WERI-Rb-1 (cell line): ENCODE measurements at places on chromosomes 3 and 15.
A peak's percentile ranks its signal among the peaks of the same experiment; 100 is the strongest.

DNA sequence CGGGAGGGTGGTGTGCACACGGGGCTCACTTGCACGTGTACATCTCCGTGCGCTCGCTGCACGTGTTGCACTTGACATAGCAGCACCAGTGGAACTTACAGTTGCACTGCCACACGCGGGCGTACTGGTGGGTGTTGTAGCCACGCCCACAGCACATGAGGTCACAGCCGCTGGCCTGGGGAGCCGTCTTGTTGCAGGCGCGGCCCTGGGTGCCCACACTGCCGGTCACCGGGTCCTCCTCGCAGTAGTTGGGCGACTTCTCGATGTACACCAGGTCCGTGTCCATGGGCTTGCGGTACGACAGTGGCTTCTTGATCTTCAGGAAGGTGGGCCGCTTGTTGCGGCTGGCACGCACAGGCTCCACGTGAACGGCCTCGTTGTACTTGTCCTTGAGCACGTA is 61.0 kb downstream of the WNT7A start:
- DNase-seq: no peak

- no peak for DNase-seq
Observed at GRCh38 chr15:78069462-78070029, 8.0 kb downstream of the TBC1D2B start.

DNA sequence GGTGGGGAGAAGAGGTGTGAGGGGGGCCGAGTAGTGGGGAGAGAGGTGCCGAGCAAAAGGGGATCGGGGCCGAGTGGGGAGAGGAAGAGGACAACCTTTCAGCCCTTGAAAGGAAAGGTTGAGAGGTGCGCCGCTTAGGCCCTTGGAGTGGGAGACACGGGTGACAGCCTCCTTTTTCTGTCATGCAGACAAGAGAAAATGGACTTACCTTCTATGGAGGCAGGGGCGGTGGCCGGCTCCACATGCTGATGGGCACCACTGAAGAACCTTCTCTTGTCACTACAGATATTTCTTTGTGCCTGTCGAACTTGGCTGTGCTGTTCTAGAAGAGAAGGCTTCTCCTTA is 421 bp downstream of the KLHL18 start:
- DNase-seq: no peak

- DNase-seq: no peak
Observed at GRCh38 chr15:101296418-101297405, 1.7 kb upstream of the SNRPA1 start.

DNA sequence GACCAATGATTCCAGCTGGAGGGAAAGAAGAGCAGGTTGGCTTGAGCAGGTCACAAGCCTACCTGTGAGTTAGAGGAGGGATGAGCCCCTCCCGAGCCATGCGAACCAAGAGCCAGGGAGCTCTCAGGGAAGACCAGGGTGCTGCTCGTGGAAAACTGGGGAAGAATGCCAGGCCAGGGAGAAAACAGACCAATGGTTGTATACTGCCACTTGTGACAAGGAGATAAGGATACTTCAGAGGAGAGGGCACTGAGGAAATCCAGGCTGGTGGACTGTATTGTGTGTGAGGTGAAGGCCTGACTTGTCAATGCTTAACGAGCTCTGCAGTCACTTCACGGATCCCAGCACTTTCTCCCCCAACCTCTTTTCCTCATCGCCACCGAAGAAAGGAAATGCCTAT is 177.7 kb downstream of the SSR3 start:
- DNase-seq: no peak

DNA sequence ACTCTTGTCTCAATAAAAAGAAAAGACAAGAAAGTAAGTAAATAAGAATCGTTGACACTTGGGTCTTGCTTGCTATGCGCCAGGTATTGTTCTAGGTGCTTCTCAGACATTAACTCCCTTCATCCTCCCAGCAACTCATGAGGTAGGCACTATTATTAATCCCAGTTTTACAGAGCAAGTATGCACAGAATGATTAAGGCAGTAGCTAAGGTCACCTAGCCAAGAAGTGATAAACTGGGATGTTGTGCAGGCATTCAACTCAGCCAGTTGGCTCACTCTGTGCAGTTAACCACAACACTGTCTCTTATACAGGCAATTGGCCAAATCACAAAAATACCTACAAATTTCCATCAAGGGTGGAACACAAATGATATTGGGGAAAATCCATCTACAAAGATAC is 1.7 kb upstream of the C3orf33 start:
- no peak for DNase-seq

- no peak for DNase-seq
Observed at GRCh38 chr3:185242642-185243041, 11.2 kb downstream of the EHHADH start.

GRCh38 chr15:42143356-42143755 is 13.1 kb downstream of the PLA2G4F start:
- DNase-seq: no peak

DNA sequence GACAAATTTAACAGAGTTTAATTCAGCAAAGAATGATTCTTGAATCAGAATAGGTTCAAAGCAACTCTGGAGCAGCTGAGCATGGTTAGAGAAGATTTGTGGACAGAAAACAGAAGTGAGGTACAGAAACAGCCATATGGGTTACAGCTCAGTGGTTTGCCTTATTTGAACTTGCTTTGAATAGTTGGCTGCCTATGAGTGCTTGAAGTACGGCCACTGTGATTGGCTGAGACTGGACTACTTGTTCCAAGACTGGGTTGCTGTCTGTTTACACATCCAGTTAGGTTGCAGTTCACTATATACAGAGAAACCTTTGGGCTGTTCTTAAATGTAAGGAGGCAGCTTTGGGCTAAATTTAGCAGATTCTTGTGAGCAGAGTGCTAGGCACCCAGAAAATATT is 79.4 kb upstream of the CADPS start:
- peak; percentile 38 for DNase-seq

GRCh38 chr3:196641333-196642054 is 2.0 kb downstream of the NRROS start:
- DNase-seq: no peak

- no peak for DNase-seq
Observed at GRCh38 chr3:167575000-167575600, 78.6 kb downstream of the WDR49 start.

DNA sequence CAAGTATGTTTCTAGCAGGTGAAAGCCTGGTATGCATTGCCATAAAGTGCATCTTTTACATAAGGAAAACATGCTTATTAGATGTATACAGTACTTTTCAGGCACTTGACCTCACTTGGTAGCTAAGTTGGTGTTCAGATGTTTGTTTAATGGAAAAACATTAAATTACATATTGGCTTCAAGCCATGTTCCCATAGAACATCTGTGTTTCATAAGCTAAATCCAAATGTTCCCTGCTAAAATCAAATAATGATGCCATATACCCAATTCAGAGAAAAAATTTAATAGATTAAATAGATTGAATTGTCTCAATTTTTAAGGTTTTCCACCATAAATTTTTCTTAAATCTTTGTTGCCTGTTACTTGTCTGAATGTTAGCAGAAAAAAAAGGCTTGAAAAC is 19.1 kb upstream of the RPL22L1 start:
- DNase-seq: no peak

DNA sequence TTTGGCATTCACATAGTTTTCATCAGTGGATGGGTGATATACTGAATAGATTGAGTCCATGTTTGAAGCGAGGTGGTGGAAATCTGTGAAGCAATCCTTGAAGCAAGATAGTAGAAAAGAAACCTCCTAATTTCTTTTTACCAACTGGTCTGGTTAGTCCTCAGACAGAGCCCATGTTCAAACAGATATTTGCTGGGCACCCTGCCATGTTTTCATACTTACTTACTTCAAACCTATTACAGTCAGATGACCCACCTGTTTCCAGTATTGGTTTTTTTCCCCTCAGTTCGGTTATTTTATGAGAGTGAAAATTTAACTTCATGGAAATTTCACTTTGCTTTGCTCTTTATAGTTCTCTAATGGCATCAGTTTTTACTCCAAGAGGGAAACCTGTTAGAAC is 23.7 kb downstream of the EXOSC7 start:
- no peak for DNase-seq

DNA sequence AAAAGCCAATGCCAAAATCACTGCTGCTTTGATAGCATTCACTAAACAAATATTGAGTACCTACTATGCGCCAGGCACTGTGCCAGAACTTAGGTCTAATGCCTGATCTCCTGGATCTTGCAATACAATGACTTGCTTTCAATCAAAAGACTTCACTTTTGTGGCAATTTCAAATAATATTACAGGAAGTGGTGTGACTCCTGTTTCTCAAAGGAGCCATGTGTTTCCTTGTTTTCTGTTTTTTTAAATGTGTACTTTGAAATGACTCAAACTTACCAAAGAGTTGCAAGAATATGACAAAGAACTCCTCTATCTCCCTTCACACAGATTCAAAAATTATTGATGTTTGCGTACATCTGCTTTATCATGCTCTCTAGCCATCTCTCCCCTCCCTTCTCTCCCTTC is 18.3 kb downstream of the OSBPL10 start:
- DNase-seq: no peak

DNA sequence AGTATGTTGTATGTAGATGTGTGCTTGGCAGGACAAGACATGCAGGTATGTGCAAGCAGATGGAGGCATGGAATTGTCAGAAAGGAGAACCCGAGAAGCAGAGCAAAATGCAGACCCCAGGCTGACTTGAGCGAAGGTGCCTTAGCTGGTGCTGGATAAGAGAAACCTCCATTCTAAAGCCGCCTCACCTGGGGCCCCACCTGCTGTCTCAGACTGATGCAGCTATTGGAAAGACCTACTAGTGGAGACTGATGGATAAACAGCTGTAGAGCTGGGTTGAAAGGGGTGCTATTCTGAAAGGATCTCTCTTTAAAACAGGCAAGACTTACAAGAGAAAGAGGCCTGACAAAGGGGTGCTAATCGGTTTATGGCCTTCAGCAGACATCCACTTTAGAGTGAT is 86.2 kb downstream of the EPHB1 start:
- no peak for DNase-seq

GRCh38 chr3:123664753-123665152 is 79.9 kb upstream of the HACD2 start:
- no peak for DNase-seq

DNA sequence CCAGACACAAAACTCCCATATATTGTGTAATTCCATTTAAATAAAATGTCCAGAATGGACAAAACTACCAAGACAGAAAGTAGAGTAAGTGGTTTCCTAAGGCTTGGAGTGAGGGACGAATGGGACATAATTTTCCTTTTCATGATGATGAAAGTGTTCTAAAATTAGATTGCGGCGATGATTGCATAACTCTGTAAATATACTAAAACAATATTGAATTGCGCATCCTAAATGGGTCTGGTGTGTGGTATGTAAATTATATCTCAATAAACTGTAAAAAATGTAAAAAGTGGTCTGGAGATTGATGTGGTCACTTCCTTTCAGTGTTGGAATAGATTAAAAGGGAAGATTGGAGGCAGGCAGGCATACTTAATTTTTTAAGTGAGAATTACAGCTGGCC is 105.9 kb upstream of the KCNAB1 start:
- no peak for DNase-seq

GRCh38 chr3:12076666-12077065 is 72.5 kb downstream of the SYN2 start:
- DNase-seq: no peak

GRCh38 chr3:49165771-49166751 is at the start of gene CCDC71:
Gene CCDC71 (minus strand): TSS chr3:49166331. CDS start chr3:49164208, 2,123 bp downstream.
- peak; percentile 76 for DNase-seq

DNA sequence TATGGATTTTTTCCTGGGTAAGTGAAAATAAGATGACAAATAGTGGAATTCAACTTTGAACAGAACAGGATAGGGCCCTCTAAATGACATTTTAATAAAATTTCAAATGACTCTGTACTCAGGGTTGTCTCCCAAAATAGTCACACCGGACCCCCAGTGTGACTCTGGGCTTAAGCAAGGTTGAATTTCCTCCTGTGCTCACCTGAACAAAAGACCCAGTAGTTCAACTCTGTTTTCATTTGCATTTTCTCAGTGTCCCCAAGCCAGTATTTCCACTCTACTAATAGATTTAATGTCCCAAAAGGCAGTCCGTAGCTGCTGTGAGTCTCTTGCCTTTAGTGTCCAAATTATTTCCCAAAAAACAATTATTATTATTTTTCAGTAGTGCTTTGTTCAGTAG is 296.6 kb downstream of the PLOD2 start:
- DNase-seq: no peak

DNA sequence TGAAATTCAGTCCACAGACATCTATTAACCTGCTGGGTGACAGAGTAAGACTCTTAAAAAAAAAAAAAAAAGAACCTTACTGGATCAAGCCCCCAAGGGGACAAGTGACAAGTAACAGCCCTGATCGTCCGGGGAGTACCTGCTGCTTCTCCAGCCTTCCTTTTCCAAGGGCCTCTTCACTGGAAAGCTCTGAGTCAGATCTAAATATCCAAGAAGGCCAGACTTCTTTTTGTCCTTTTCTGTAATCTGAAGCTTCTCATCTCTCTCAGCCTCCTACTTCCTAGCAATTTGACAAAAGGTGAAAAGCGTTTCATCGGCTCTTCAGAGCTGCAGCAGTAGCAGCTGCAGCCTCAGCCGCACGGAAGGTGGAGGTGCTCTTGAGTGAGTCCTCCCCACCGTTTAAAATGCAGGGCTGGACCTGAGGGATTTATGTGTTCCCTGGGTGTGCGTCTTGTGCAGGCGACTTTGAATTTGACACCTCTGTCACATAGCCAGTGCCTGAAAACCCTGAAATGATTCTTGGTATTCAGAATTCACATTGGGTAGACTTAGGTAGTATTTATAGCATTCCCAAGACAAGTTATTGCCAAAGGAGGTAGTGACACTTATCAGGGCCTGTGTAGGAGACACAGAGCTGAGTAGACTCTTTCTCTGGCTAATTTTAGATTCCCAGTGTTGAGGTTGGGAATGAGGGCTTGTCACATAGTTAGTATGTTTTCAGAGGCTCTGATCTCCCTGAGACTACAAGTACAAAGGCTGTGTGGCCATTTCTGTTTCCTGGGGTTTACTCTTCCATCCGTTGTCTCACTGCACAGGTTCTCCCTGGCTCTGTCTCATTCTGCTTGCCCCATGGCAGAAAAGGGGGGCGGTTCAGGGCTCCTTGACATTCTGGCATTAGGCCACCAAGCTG is 291.2 kb upstream of the C2CD4B start:
- DNase-seq: no peak

- DNase-seq: no peak
Observed at GRCh38 chr3:157660847-157661246, 157.6 kb upstream of the VEPH1 start.

GRCh38 chr3:197226179-197226578 is 72.2 kb downstream of the DLG1 start:
- peak; percentile 32 for DNase-seq

DNA sequence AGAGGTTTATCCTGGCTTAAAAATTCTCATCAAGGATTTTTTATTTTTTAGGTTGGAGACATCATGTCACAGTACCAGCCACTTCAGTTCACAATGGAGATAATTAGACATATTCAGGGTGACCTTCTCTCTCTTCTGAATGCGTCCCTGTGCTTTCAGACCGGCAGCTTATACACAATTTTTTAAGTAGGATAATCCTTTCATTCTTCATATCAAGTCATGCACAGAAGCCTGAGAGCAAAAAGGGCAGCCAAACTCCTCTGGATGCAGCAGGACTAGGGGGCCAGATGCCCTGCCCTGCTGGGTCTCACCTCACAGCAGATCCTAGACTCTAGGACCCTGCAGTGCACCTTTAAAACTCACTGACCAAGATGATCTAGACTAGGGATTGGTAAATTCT is 210.4 kb downstream of the ERC2 start:
- no peak for DNase-seq
